Activated naive CD4-positive, alpha-beta T cell (primary cell): ENCODE measurements at places on chromosomes 11 and 22.

GRCh38 chr11:36409152-36409816 lies 100.8 kb downstream of the TRAF6 start:
- DNase-seq: no peak

DNA sequence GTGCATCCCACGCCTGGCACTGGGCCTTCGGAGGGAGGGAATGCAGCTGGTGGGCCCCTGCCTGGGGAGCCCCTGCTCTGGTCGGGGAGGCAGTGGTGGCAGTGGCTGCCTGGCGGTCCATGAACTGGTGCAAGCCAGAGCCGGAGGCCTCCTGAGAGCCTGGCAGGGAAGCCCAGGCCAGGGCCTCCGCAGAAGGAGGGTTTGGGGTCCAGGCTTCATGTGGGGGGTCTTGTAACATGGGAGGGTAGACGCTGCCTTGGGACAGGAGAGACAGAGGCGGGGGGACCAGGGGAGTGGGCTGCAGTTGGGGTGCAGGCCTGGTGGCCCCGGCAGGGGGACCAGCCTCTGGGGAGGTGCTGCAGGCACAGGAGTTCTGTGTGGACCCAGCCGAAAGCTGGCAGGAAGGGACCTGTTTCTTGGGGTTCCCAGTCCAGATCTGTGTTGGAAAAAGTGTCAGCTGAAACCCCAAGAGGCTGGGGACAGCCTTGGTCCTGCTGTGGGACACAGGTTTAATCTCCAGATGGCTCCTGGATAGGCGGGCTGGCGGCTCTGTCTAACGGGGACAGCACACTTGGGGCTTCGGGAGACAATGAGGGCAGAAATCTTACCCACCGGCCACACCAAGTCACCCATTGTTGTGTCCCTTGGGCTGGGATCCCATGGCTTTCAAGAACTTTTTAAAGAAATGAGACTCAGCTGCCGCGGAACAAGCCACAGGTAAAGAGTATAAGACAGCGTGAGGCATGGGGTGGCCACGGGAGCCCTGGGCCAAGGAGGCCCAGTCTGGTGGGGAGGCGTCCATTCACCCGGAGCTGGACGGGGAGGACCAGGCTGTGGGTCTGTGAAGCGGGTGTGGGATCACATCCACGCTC lies 73.5 kb downstream of the KCNQ1 start:
- no peak for DNase-seq

DNA sequence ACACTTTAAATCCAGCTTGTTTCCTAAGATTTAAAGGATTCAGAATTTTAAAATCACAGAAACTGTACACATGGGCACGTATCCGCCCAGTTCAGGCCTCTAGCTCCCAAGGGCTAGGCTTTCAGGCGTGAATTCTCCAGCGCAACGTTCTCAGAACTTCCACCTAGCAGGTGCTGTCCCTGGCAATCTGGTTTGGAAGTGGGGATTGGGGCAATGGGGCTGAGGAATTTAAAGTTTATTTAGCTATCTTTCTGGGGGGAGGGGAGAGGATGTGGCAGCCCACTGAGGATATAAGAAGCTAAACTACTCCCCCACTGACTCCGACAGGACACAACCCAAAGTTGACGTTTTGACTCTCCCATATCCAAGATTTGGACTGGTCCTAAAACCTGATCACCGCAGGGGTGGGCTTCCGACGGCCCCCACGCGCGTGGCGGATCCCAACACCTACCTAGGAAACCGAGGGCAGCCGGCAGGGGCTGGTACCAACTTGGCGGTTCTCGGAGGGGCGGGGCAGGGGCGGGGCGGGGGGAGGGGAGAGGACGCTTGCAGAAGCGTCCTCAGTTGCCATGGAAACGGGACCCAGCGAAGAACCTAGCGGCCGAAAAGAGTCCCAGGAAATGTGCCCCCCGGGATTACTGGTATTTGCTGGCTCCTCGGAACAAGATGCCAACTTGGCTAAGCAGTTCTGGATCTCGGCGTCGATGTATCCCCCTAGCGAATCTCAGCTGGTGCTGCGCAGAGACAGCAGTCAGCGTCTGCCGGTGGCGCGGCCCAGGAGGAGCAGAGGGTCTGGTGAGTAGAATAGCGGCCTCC lies at the start of gene HOATZ:
HOATZ (plus strand) TSS at position 563 of the 816 bp plus-strand sequence; CDS start at position 570, 7 bp downstream.
- no peak for DNase-seq

DNA sequence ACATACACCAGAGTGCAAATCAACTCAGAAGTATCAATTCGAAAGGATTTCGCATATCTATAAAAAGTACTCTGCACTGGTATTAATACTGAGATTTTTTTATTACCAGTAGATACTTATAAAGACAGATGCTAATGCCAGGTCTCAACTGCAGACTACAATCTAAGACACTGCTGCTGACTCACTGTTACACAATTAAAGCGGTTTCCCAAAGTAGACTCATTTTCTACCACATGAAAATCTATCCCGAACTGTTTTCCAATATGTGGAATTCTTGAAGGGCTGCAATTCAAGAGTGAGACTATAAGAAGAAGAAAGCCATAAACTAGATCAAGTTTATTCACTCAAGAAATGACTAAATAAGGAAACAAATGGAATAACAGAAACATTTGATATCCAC lies 57.2 kb upstream of the ARHGAP32 start:
- DNase-seq: no peak

DNA sequence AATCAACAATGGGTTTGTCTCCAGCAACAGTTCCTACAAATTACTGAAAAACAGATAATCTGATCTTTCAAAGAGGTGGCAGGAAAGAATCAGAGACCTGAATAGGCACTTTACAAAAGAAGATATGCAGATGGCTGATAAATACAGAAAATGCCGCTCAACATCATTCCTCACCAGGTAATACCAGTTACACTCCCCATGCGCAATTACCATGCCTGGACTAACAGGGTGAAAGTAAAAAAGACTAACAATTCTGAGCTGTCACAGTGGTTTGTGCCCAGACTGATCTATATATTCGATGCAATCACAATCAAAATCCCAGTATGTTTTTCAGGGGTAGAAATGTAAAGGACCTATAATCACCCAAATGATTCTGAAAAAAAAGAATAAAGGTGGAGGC lies 10.0 kb downstream of the SNX32 start:
- DNase-seq: no peak

DNA sequence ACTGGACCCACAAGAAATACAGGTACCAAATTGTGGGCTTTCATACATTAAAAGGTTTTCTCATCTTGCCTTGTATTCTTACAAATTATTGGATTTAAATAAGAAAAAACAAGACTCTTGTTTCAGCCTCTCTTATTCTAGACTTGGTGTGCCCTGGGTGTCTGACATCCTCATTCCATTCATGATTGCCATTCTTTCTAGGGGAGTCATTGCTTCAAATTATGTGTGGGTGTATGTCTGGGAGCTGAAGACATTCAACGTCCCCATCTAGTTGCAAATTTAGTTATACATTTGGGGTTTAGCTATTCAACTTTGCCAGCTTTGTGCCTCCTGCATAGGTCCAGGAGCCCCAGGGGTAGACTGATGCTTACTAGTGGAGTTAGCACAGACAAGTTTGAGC lies 18.1 kb downstream of the MAML2 start:
- no peak for DNase-seq

DNA sequence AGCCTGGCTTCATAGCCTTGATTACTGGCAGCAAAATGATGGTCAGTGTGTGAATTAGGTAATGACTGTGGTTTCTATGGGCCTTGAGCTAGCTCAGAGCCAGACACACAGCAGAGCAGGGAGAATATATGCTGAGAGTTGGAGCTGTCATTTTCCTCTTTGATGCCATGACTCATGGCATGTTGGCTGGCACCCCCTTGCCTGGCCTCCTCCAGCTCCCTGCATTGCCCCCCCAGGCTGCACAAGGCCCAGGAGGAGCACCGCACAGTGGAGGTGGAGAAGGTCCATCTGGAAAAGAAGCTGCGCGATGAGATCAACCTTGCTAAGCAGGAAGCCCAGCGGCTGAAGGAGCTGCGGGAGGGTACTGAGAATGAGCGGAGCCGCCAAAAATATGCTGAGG lies 20.3 kb upstream of the RRM1 start:
- DNase-seq: no peak

GRCh38 chr11:110921742-110922521 lies 209.7 kb upstream of the ARHGAP20 start:
- DNase-seq: no peak

DNA sequence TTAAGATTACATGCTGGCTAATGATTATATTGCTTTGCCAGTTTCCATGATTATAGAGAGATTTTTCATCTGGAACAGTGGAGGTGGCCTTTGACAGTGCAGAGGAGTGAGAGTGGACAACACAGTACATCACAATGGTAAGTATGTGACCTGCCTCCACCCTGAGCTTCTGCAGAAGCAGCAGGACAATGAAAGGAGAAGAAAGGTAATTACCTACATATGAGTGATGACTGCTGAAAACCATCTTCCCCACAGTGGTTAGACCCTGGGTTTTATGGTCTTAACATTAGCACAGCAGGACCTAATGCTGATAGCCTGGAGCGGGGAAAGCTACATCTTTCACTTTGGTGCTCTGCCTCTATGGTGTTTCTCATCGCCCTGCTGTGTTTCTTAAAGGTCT lies 454.7 kb upstream of the DDI1 start:
- DNase-seq: no peak

- no peak for DNase-seq
Measured at GRCh38 chr22:43411869-43412807, at the start of gene MPPED1. TSS of gene MPPED1 (plus strand) at chr22:43412014. CDS start at chr22:43424986, 12,972 bp downstream.

- no peak for DNase-seq
Measured at GRCh38 chr11:131894615-131895544, 524.5 kb downstream of the NTM start.
